Articular chondrocyte of knee joint (primary cell): ENCODE measurements at places on chromosomes 6 and 20. TPM values are rescaled to one million over a fixed set of nuclear protein-coding genes. Genes with fewer than 3 reads are reported as not detected.

The ASF1A gene
- 20.3 and 20.9 TPM in 2 replicates for total RNA-seq

The EYA2 gene
- total RNA-seq, result 0.78 and 1.8 TPM in 2 replicates

The TSPO2 gene
- not detected in 2 replicates for total RNA-seq

The RAD21L1 gene
- total RNA-seq, result not detected in 2 replicates

The SLC22A7 gene
- total RNA-seq, result not detected in 2 replicates

The AARS2 gene
- total RNA-seq, result 6.3 and 7.5 TPM in 2 replicates

The OR2B3 gene
- not detected in 2 replicates for total RNA-seq

The ID4 gene
- total RNA-seq, result 44.0 and 49.3 TPM in 2 replicates

The NMBR gene
- not detected in 2 replicates for total RNA-seq

The TGM2 gene
- total RNA-seq, result 19.2 and 60.4 TPM in 2 replicates

The FYN gene
- 254 and 279 TPM in 2 replicates for total RNA-seq

The RIPOR3 gene
- total RNA-seq, result 0.76 and 0.78 TPM in 2 replicates

The NDUFAF5 gene
- 17.7 and 24.3 TPM in 2 replicates for total RNA-seq

The PHF10 gene
- total RNA-seq, result 15.2 and 21.2 TPM in 2 replicates

The NHSL1 gene
- total RNA-seq, result 5.4 and 7.0 TPM in 2 replicates

The SLC35A1 gene
- total RNA-seq, result 18.7 and 24.0 TPM in 2 replicates

The RAET1G gene
- total RNA-seq, result 4.4 and 9.4 TPM in 2 replicates

The THEMIS gene
- not detected in 2 replicates for total RNA-seq

The SALL4 gene
- total RNA-seq, result 0.11 and 0.26 TPM in 2 replicates

The TBXT gene
- not detected in 2 replicates for total RNA-seq

The HLA-B gene
- 229 and 377 TPM in 2 replicates for total RNA-seq

The PRICKLE4 gene
- 0.65 TPM in 1 of 2 replicates, not detected in the other for total RNA-seq

The SMOC2 gene
- total RNA-seq, result 120 and 164 TPM in 2 replicates

The C6orf163 gene
- total RNA-seq, result 4.8 and 6.8 TPM in 2 replicates

The TREM2 gene
- not detected in 2 replicates for total RNA-seq

The PNPLA1 gene
- total RNA-seq, result 0.22 TPM in 1 of 2 replicates, not detected in the other

The RPP21 gene
- total RNA-seq, result 15.5 and 16.5 TPM in 2 replicates

The FAM209B gene
- 0.22 and 0.52 TPM in 2 replicates for total RNA-seq

The SNAP91 gene
- total RNA-seq, result 0.32 and 0.52 TPM in 2 replicates

The TRIM10 gene
- not detected in 2 replicates for total RNA-seq

The SEMG2 gene
- not detected in 2 replicates for total RNA-seq

The FAXC gene
- 0.65 and 1.1 TPM in 2 replicates for total RNA-seq

The ERVFRD-1 gene
- not detected in 2 replicates for total RNA-seq

The MYL9 gene
- total RNA-seq, result 75.1 and 78.5 TPM in 2 replicates

The SYNE1 gene
- 241 and 269 TPM in 2 replicates for total RNA-seq

The SSTR4 gene
- total RNA-seq, result not detected in 2 replicates

The CST7 gene
- not detected in 2 replicates for total RNA-seq

The GUCA1A gene
- total RNA-seq, result 0.11 TPM in 1 of 2 replicates, not detected in the other

The PRR18 gene
- 0.13 TPM in 1 of 2 replicates, not detected in the other for total RNA-seq

The CYP24A1 gene
- total RNA-seq, result 0.26 and 0.43 TPM in 2 replicates

The SPO11 gene
- total RNA-seq, result not detected in 2 replicates

The MRS2 gene
- 20.4 and 21.4 TPM in 2 replicates for total RNA-seq

The HTR1E gene
- not detected in 2 replicates for total RNA-seq

The SYNDIG1 gene
- total RNA-seq, result 0.86 and 1.2 TPM in 2 replicates

The PSORS1C1 gene
- total RNA-seq, result 3.0 and 3.1 TPM in 2 replicates

The VNN1 gene
- 0.13 and 0.32 TPM in 2 replicates for total RNA-seq

The ASIP gene
- 0.22 TPM in 1 of 2 replicates, not detected in the other for total RNA-seq

The RNF146 gene
- 60.6 and 72.3 TPM in 2 replicates for total RNA-seq

The TPD52L1 gene
- total RNA-seq, result 273 and 288 TPM in 2 replicates

The CDC5L gene
- total RNA-seq, result 25.5 and 27.2 TPM in 2 replicates

The BPIFB1 gene
- total RNA-seq, result not detected in 2 replicates

The TRIM31 gene
- not detected in 2 replicates for total RNA-seq

The FAM83C gene
- total RNA-seq, result under 0.01 and 0.11 TPM in 2 replicates
